Stimulated activated CD8-positive, alpha-beta memory T cell treated with anti-CD3 and anti-CD28 coated beads, Interleukin-7, amount 100 ng/mL, for 4 hours (primary cell): ENCODE measurements at places on chromosomes 2 and 18.

DNA sequence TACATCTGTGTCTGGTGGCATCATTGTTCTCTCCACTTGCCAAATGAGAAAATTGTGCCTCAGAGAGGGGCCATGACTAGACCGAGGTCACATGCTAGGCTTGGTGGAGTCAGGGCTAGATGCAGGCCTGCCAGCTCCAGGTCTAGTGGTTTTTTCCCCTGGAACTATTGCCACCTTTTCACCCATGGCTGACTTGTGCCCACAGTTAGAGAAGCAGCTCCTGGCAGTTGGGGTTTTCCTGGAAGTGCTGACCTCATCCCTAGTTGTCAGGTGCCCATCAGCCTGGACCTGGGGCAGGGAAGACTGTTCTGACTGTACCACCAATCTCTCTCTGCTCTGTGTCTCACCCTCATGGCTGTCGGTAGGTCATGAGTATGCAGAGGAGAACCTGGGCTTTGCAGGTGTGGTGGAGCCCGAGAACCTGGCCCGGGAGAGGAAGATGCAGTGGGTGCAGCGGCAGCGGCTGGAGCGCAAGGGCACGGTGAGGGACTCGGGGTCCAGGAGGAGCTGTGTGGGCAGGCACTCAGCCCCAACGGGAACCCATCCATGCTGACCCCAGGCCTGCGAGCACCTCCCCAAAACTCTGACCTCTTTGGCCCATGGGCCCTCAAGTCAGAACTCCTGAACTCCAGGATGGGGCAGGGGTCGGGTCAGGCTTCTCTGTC lies 12.4 kb upstream of the CATIP start:
- no peak for DNase-seq

DNA sequence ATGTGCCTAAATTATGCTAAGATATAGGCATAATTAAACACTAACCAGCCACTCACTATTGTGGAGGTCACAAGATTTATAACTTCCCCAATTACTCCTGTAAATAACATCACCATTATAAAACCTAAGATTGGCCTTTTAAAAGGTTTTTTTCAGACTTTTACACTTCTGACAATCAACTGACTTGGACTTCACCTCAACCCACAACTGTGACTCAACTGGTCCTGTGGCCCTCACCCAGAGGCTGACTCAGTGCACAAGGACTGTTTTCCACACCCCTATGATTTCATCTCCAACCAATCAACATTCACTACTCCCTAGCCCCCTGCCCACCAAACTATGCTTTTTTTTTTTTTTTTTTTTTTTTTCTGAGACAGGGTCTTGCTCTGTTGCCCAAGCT lies 11.6 kb downstream of the TTR start:
- DNase-seq = no peak

DNA sequence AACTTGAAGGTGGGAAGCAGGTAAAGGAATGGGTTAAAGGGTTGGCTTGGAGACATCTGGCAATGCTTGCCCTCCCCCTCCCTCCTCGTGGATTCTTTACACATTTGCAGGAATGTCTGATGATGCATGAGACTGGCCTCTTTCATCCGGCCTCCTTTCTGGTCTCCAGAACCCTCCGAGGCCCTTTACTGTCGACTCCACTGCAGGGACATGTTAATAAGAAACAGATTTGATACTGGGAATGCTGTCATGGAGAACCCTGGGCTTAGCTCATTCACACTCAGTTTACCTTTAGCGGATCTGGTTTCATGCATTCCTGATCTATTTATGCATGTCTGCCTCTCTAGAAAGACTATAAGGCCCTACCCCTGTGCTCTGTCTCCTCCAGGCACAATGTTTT lies 238.7 kb downstream of the TGIF1 start:
- no peak for DNase-seq

DNA sequence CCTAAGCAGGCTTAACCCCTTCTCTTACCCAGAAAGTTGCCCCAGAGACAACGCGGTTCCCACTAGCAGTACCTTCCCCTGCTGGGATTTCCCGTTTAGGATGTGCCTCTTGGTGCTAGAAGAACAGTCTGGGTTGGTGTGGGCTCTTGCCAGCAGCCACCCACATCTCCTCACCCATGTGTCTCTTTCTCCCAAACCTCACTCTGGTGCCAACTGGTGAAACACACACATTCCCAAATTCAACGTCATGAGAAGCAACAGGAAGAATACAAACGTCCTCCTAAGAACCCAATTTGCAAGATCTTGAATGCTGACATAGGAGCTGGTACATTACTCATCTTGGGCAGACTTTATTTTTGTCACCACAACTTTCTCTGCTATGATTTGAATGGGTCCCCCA lies 36.2 kb downstream of the DIPK1C start:
- no peak for DNase-seq

DNA sequence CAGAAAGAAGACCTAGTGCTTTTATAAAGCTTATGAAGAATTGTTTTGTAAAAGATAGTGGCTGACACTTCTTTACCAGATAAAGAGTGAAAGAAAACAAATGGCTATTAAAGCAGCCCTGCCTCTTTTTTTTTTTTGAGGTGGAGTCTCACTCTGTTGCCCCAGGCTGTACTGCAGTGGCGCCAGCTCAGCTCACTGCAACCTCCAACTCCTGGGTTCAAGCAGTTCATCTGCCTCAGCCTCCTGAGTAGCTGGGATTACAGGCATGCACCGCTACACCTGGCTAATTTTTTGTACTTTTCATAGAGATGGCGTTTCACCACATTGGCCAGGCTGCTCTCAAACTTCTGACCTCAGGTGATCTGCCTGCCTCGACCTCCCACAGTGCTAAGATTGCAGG lies 12.9 kb downstream of the ARPC2 start:
- no peak for DNase-seq

- no peak for DNase-seq
These were observed 30.6 kb upstream of the NCK2 start for GRCh38 chr2:105714141-105714540.

DNA sequence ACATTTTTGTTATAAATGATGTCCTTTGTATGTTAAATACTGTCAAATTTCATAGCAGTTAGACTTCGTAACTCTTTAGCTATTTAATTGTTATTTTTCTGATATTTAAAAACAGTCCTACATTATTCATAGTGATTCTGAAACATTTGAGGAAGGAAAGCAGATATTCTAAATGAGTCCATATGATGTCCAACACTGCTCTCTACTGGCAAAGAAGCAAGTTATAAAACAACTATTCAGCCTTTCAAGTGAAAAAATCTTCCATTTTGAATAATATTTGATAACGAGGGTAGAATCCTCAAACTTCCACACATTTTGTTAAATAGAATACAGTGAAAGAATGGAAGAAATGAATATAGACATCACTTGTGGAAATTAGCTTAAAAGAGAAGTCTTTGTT lies 220.8 kb downstream of the GULP1 start:
- DNase-seq = no peak

- no peak for DNase-seq
These were observed 27.3 kb upstream of the ITGB6 start for GRCh38 chr2:160227293-160227915.

GRCh38 chr2:11938196-11938595 lies 191.8 kb downstream of the LPIN1 start:
- DNase-seq = no peak
